ENCODE measurements at places on chromosomes 2 and 18. TPM values are rescaled to one million over a fixed set of nuclear protein-coding genes. Genes with fewer than 3 reads are reported as not detected.

The CIB4 gene
- total RNA-seq: not detected

The MROH2A gene
- total RNA-seq: not detected

The PARD3B gene
- 1.1 TPM for total RNA-seq

The FAM237A gene
- total RNA-seq: not detected

The PSMD1 gene
- 143 TPM for total RNA-seq

The CLIP4 gene
- 18.7 TPM for total RNA-seq

The SCN2A gene
- 0.04 TPM for total RNA-seq

The BOK gene
- total RNA-seq: 0.08 TPM

The CHRNG gene
- total RNA-seq: not detected

The RUFY4 gene
- 1.6 TPM for total RNA-seq

The MTCL1 gene
- total RNA-seq: 0.14 TPM

The REEP1 gene
- total RNA-seq: 0.25 TPM

The ST8SIA5 gene
- not detected for total RNA-seq

The TXNDC2 gene
- not detected for total RNA-seq

The PSMA8 gene
- total RNA-seq: 3.3 TPM

The MYO3B gene
- total RNA-seq: 0.04 TPM

The CCDC141 gene
- 5.6 TPM for total RNA-seq

The R3HDM1 gene
- 70.6 TPM for total RNA-seq

The VWA3B gene
- not detected for total RNA-seq

The CNOT11 gene
- total RNA-seq: 64.7 TPM

The GAD1 gene
- 1.0 TPM for total RNA-seq

The SERPINB12 gene
- not detected for total RNA-seq

The RGPD4 gene
- 0.64 TPM for total RNA-seq

The AMER3 gene
- total RNA-seq: not detected

The HAAO gene
- total RNA-seq: 1.1 TPM

The ZBTB7C gene
- not detected for total RNA-seq

The KCNG3 gene
- total RNA-seq: 0.48 TPM

The OST4 gene
- 282 TPM for total RNA-seq

The TEKT4 gene
- not detected for total RNA-seq

The CXCR4 gene
- total RNA-seq: 57.7 TPM

The PDCD1 gene
- total RNA-seq: 24.3 TPM

The COBLL1 gene
- 0.28 TPM for total RNA-seq

The UCN gene
- 1.3 TPM for total RNA-seq

The FARSB gene
- total RNA-seq: 68.6 TPM

The SERPINB2 gene
- total RNA-seq: not detected

The KDSR gene
- 50.5 TPM for total RNA-seq

The FBXO41 gene
- total RNA-seq: 45.8 TPM

The LDLRAD4 gene
- 27.5 TPM for total RNA-seq

The GCG gene
- total RNA-seq: not detected

The NPPC gene
- 0.48 TPM for total RNA-seq

The SKOR2 gene
- not detected for total RNA-seq

The TTC31 gene
- total RNA-seq: 22.7 TPM

The SLC9A2 gene
- total RNA-seq: 0.04 TPM
